CD4-positive, alpha-beta T cell treated with Interferon gamma for 1 hour (primary cell): ENCODE measurements at places on chromosomes 3 and 15.

DNA sequence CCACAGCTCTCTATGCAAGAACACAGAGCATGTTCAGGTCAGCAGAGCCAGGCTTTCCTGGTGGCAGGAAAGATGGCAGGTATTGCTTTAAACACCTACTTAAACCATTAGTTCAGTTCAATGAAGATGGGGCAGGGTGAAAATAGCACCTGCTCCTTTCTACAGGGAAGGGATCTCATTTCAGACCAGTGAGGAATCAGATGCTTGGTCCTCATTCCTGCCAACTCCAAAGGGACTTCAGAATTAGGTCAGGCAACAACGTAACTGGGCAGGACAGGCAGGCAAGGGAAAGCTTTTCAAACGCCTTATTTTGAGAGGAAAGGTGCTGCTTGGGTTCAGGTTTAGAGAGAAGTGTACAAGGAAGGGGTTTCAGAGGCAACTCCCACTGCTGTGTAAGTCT is 12.6 kb upstream of the RPS17 start:
- no peak for DNase-seq

DNA sequence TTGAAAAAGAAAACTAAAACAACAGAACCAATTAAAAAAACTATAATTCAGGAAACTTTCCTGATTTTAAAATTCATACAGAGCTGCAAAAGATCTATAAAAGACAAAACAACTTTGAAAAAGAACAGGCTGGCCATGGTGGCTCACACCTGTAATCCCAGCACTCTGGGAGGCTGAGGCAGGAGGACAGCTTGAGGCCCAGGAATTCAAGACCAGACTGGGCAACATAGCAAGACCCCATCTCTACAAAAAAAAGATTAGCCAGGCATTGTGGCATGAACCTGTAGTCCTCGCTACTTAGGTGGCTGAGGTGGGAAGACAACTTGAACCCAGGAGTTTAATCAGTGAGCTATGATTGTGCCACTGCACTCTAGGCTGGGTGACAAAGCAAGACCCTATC is 6.7 kb downstream of the CEP70 start:
- DNase-seq: no peak

DNA sequence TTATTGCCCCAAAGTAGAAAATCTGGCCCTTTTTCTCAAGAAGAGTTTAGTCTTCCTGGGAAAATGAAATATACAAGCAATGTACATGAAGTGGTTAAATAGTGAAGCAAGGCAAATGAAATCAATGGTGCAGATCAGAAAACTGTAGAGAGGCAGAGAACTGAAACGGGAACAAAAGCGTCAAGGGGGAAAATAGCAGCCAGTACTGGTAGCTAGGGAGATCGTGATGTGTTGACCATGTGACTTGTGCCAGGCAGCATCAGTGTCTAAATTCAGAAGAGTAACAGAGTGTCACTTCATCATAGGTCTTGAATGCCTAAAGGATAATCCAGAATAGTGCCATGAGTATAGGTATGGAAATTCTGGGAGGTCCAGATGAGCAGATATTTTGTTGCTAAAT is 163.1 kb downstream of the CHL1 start:
- DNase-seq: no peak

GRCh38 chr3:72702390-72702789 is 145.9 kb downstream of the SHQ1 start:
- DNase-seq: no peak
